Stimulated activated CD4-positive, alpha-beta T cell treated with anti-CD3 and anti-CD28 coated beads, Interleukin-1b, Interleukin-23, amount 100 ng/mL, for 1 hour (primary cell): ENCODE measurements at places on chromosomes 2 and 18.

- DNase-seq, result no peak
These were observed 349.8 kb downstream of the LPIN1 start for GRCh38 chr2:12096051-12096787.

DNA sequence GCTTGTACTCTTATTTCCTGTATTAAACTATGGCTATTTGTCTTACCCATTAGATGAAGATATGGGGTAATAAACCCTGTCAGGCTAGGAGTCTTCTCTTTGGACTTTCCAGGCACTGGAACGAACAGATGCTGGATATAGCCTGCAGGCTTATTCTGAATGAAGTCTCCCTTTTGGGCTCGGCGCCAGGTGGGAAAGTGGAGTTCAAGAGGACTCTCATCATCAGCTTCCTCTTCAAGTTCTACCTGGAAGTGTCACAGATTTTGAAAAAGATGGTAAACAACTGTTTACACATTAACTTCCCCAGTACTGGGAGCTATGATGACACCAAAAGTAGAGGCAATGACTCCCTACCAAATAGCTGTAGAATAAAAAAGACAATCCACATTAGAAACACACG, 27.9 kb downstream of the AOX1 start:
- no peak for DNase-seq

- no peak for DNase-seq
These were observed 68.1 kb downstream of the RMDN2 start for GRCh38 chr2:37993143-37993542.

GRCh38 chr2:2738684-2739083, 407.6 kb upstream of the MYT1L start:
- no peak for DNase-seq

DNA sequence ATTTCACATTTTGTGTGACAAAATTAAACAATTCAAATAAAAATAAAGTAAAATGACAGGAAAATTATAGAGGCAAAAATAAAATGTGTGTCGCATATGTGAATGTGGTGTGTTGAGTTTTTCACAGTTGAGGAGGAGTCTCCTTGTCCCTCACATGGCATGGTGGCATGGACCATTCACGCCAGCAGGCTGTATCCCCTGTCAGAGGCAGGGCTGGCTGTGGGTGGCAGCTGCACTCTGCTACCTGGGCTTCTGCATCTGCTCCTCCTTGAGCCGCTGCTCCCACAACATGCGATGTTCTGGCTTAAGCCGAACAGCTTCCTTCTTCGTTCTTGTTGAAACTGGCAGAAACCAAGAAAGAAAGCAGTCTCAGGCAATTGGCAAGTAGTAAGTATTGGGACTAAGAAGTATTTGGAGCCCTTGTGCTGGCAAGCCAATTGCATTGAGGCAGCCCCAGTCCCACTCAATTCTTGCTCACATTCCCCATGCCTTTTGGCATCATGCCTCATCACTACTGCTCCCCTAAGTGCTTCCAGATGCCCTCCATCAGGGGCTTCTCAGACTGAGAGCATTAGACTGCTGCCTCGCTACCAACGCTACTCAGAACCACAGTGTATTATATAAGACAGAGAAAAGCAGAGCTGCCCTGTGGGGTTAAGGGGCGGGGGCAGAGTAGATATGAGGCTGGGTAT, 177.9 kb upstream of the NABP1 start:
- no peak for DNase-seq

GRCh38 chr2:96389736-96390135, 54.2 kb downstream of the NCAPH start:
- no peak for DNase-seq

DNA sequence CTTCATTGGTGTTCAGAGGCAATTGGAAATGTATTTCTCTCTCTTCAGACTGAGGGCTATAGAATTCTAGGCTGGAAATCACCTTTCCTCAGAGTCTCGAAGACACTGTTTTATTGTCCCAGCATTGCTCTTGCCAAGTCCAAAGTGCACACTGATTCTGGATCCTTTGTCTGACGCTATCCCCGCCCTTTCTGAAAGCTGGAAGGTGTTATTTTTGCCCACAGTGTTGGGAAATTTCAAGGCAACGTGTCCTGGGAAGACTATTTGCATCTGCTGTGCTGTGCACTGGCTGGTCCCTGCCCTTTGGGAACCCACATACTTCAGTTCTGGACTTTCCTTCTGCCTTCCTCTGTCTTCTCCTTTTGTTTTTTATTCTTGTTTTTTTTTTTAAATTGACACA, 190.8 kb downstream of the SH3BP4 start:
- DNase-seq, result no peak

DNA sequence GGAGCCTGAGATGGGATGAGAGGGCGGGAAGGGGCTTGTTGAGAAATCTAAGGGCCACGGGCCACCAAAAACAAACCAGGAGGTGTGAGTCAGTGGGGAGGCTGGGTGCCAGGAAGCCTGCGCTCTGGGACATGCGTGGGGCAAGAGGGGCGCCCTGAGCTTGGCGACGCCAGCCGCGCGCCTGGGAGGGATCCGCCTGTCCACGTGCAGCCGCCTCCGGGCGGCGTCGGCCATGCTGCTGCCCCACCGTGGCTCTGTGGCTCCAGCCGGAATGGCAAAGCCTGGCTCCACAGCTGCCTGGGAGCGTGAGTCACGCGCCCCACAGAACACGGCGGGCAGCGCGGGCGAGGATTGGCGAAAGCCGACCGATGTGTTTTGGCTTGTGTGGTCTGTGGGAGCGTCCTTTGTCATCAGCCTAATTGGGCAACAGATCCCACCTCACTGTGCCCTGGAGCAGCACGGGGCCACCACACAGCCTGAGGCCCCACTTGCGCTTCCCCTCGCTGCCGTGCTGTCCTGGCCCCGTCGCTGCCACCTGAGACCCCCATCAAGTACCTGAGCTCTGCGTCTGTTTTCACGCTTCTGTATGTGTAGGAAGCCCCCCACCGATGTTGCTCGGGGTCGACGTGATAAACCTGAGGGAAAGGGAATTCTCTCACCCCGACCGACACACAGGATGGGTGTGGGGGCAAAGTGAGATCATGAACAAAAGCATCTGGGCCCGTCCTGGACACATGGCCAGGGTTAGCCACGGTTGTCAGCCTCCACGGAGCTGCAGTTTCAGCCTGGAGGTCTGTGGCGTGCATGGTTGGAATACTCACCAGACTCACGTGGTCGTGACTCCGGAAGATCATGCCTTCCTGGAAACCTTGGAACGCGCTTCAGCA, 80.5 kb downstream of the NFATC1 start:
- no peak for DNase-seq

- no peak for DNase-seq
These were observed 212.7 kb downstream of the ALPK2 start for GRCh38 chr18:58416014-58416703.
